ENCODE measurements at places on chromosomes 2 and 18.

GRCh38 chr18:59927246-59927825 is 27.5 kb downstream of the PMAIP1 start:
- DNase-seq: peak; percentile 69

GRCh38 chr2:68970566-68971265 is 3.7 kb upstream of the GKN1 start:
- DNase-seq: no peak

- DNase-seq: no peak
Measured at GRCh38 chr18:48428475-48429177, 19.4 kb upstream of the ZBTB7C start.

GRCh38 chr2:183597841-183598240 is 473.6 kb downstream of the NUP35 start:
- DNase-seq: no peak
